ENCODE measurements at places on chromosomes 13 and 19.
A peak's percentile ranks its signal among the peaks of the same experiment; 100 is the strongest.

DNA sequence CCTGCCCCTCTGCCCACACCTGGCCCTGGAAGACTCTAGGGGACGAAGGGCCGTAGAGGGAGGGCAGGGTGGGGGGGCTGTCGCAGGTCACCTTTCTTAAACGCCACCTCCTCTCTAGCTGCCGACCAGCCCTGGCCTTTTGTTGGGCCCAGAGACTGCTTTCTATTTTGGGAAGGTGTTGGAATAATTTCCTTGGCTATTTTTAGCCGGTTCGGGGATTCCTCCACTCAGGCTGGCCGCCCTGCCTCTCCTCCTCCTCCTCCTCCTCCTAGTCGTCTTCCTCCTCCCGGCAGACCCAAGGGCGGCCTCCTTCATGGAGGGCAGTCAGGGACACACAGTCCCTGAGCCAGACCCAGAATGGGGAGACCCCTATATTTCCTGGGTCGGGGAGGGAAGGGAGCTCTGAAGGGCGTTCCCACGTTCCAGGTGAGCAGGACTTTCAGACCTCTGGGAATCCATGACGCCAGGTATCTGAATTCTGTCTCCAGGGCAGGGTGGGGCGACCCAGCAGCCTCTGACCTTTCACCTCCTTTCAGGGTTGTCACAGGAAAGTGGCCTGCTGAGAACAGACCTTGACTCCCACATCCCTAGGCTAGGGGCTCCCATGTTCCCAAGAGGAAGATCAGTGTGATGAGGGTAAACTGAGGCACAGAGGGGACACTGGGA, 19.9 kb downstream of the GADD45B start:
- no peak for DNase-seq

DNA sequence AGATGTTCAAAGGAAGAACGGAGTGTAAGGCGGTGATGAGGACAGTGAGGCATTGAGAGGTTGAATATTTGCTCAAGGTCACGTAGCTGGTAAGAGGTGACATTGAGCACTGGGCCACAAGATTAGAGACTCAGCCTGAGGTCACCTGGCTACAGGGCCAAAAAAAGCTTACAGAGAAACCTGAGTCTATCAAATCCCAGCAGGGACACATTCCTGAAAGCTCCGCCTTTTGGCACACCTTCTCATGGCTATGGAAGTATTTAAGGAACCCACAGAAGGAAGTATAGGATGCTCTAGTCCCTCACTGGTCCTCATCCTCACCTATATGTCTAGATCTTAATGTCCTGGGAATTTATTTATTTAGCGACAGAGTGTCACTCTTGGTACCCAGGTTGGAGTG, 17.4 kb downstream of the ZNF586 start:
- no peak for DNase-seq

DNA sequence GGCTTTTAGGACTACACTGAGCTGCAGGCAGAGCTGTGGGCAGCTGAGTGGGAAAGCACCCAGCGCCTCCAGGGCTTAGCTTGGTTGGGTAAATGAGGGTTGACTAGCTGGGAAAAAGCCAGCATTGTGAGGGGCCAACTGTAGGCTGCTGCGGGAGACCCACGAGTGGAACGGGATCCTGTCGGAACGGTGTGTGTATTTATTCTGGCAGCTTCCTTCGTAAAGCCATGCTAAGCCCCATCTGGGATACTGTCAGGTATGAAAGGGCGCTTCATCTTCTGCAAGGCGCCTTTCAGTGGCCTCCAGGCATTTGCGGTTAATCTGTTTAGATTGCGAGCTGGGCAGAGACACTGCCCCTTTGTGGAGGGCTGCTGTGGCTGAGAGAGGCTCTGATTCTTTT, 39.5 kb upstream of the CNMD start:
- DNase-seq: no peak

GRCh38 chr19:934865-935479, 9.1 kb downstream of the ARID3A start:
- no peak for DNase-seq

GRCh38 chr19:18741124-18742121, 49.7 kb downstream of the COMP start:
- no peak for DNase-seq

- peak; percentile 51 for DNase-seq
These were observed 546 bp downstream of the UBXN6 start for GRCh38 chr19:4456843-4457653.

DNA sequence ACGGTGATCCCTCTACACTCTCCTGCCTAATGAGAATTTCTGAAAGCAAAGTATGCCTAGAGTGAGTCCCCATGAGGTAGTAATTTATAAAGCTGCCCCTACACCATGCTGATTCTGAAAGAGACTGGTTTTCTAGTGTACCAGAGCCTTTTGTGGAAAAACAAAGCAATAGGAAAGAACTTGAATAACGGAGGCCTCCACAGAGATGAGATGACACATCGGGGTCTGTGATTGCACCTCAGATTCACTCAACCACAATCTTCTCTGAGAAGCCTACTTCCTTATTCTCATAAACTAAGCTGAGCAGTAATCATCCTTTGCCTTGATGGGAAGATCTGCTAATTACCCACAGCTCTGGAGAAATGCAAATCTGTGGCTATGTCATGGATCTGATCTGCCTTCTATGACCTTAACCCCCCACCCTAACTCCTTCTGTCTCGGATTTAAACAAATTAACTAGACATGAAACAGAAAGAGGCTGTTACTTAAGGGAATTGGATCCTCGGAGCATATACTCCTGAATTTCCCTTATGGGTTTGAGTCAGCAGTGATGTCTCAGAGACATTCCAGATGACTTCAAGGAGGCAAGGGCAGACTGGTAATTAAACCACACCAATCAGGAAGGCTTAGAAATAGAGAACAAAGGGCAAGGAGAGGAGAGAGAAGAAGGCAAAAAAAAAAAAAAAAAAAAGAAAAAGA, 128.0 kb downstream of the DCT start:
- DNase-seq: no peak

Data from activated CD4-positive, alpha-beta T cell treated with anti-CD3 and anti-CD28 coated beads, Interleukin-2, amount 50 U/mL, for 1 hour (primary cell).